A549 treated with CORT108297 at 1 μM for 4 hours (cell line): ENCODE measurements at places on chromosomes 4 and X. TPM values are rescaled to one million over a fixed set of nuclear protein-coding genes. Genes with fewer than 3 reads are reported as not detected.

AMBN gene
- total RNA-seq, result not detected in 5 replicates

PDCL2 gene
- not detected in 5 replicates for total RNA-seq

HTN3 gene
- total RNA-seq, result not detected in 5 replicates

FGFBP2 gene
- total RNA-seq, result 0.06 to 0.15 TPM (median 0.10 TPM) in 3 of 5 replicates, not detected in the others

KIT gene
- total RNA-seq, result not detected in 5 replicates

STS gene
- total RNA-seq, result 1.9 to 2.3 TPM (median 2.1 TPM) in 5 replicates

SUPT20HL2 gene
- not detected in 5 replicates for total RNA-seq

WWC2 gene
- total RNA-seq, result 10.8 to 17.9 TPM (median 14.9 TPM) in 5 replicates

BEND2 gene
- not detected in 5 replicates for total RNA-seq

IL15 gene
- 10.1 to 14.3 TPM (median 12.0 TPM) in 5 replicates for total RNA-seq

VBP1 gene
- total RNA-seq, result 49.8 to 71.0 TPM (median 51.6 TPM) in 5 replicates

PROM1 gene
- total RNA-seq, result 0.06 to 0.29 TPM (median 0.09 TPM) in 5 replicates
